ENCODE measurements at places on chromosomes 16 and 17. TPM values are rescaled to one million over a fixed set of nuclear protein-coding genes. Genes with fewer than 3 reads are reported as not detected.

DNA sequence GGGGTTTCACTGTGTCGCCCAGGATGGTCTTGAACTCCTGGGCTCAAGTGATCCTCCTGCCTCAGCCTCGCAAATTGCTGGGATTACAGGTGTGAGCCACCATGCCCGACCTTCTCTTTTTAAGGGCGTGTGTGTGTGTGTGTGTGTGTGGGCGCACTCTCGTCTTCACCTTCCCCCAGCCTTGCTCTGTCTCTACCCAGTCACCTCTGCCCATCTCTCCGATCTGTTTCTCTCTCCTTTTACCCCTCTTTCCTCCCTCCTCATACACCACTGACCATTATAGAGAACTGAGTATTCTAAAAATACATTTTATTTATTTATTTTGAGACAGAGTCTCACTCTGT, 3.9 kb downstream of the STH start:
- no peak overlapping the region for H3K27ac ChIP-seq
- DNase-seq = no peak
- H3K4me3 ChIP-seq = no peak overlapping the region
- H3K27me3 ChIP-seq = peaks cover 2% of the 10 kb centered on the region
- no peaks in the 10 kb centered on the region for H3K4me1 ChIP-seq

- no peak overlapping the region for H3K27ac ChIP-seq
- peaks cover 4% of the 10 kb centered on the region for H3K27me3 ChIP-seq
- H3K4me1 ChIP-seq = no peaks in the 10 kb centered on the region
- no peaks in the 10 kb centered on the region for H3K36me3 ChIP-seq
These were observed 224.2 kb upstream of the IRX3 start for GRCh38 chr16:54510685-54511221.

- H3K27me3 ChIP-seq = no peaks in the 10 kb centered on the region
- H3K4me1 ChIP-seq = peaks cover 30% of the 10 kb centered on the region
- peaks cover 3% of the 10 kb centered on the region for H3K36me3 ChIP-seq
- H3K4me3 ChIP-seq = no peak overlapping the region
- H3K27ac ChIP-seq = peak overlapping the region; percentile 71
- no peak for DNase-seq
These were observed 15.3 kb downstream of the NLK start for GRCh38 chr17:28057731-28058246.

TM4SF5 gene
- total RNA-seq = not detected

ACD gene
- 48.9 TPM for total RNA-seq
